ACHN (cell line): ENCODE measurements at places on chromosomes 6 and 20.

DNA sequence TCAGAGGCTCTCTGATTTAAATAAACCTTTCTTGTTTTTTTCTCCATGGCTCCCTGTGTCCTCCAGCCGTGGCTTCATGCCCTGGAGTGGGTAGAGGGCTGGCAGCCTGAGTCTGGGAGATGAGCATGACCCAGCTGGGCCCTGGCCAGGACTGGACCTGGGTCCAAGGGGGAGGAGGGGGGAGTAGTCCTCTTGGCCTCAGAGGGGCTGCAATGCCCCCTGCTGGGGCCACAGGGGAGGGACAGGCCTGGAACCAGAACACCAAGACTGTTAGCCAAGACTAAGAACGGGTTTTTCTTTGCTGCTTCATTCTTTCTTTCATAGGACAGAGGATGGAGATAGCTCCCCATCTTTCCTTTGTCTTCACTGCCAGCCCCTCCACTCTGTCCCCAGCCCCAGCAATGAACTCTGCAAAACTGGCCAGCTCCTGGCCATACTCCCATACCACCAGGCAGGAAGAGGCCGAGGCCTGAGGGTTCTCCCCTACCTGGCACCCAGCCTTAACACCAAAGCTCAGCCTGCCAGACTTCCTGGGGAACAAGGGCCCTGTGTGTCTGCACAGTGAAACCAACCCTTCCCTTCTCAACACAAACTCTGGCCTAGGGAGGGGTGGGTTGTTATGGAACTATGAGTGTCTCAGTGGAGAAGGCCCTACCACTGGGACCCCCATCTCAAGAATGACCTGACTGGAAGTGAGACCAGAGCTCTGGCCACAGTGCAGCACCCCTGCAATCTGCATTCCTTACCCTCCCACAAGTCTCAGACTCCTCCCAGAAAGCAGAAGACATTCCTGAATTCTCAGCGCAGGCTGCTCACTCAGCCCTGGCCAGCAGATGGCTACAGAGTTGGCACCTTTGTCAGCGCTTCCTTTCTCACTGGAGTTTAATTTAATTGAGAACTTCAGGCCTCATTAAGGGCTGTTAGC lies 11.0 kb downstream of the SLC29A1 start:
- DNase-seq: peak; percentile 80

GRCh38 chr6:163579111-163579879 lies 164.8 kb downstream of the QKI start:
- DNase-seq: no peak

GRCh38 chr20:25750220-25750764 lies 53.6 kb upstream of the ZNF337 start:
- no peak for DNase-seq

DNA sequence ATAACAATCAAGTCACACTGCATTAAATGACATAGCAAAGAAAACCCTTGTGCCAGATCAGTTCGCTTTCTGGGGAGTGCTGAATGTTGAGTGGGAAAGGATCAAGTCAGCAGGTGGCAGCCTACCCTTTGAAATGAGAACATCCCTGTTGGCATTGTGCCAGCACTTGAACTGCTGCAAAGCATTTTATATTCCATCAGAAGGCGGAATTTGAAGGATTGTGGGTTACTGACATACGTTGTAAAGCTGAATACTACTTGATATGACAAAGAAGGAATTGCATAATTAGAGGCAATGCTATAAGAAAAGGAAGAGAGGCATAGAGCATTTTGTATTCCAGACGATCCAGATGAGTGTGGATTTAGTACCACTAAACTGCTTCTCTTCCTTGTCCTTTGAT lies 26.5 kb downstream of the BCKDHB start:
- DNase-seq: peak; percentile 69

DNA sequence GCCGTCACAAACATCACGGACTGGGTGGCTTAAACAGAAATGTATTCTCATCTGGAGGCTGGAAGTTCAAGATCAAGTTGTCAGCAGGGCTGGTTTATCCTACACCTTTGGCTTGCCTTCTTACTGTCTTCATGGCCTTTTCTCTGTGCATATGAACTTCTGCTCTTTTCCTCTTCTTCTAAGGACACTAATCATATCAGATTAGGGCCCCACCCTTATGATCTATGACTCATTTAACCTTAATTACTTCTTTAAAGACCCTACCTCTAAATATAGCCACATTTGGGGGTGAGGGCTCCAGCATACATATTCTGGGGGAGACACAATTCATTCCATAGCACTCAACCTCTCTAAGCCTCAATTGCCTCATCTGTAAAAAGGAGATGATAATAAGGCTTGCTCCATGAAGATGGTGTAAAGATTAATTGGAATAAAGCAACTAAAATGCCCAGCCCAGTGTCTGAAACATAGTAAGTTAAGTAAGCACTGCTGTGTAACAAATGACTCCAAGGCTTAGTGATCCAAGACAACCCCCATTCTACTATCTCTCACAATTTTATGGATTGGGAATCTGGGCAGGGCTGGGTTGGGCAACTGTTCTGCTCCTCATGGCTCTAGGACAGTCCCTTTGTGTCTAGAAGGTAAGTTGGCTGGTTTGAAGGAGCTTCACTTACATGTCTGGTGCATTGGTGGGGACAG lies 119.8 kb downstream of the BANF2 start:
- DNase-seq: no peak

DNA sequence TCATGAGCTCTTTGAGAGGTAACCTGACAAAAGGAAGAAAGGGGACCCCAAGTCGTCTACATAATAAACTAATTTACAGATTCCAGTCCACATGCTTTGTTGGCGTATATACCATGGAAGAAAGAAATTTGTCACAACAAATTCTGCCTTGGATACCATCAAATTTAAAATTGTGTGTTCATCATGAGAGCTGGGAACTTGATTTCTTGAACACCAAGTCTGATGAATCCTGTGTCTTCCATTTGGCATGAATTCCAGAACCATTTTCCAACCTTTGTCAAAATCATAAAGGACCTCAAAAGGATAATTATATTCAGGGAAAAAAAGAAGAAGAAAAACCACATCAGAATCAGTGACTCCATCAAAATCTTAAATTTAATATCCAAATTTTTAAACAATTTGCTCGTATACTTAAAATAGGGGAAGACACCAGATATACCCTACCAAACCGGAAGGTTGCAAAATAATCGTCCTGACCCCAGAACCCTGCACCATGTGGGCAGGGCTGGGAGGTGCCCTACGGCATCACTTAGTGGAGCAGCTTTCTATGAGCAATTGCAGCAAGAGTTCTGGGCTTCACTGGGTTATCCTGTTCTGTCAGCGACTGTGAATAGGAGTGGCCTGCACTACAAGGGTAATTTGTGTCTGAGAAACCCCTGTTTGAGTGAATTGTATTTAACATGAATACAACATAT lies 74.1 kb upstream of the INSM1 start:
- DNase-seq: no peak

DNA sequence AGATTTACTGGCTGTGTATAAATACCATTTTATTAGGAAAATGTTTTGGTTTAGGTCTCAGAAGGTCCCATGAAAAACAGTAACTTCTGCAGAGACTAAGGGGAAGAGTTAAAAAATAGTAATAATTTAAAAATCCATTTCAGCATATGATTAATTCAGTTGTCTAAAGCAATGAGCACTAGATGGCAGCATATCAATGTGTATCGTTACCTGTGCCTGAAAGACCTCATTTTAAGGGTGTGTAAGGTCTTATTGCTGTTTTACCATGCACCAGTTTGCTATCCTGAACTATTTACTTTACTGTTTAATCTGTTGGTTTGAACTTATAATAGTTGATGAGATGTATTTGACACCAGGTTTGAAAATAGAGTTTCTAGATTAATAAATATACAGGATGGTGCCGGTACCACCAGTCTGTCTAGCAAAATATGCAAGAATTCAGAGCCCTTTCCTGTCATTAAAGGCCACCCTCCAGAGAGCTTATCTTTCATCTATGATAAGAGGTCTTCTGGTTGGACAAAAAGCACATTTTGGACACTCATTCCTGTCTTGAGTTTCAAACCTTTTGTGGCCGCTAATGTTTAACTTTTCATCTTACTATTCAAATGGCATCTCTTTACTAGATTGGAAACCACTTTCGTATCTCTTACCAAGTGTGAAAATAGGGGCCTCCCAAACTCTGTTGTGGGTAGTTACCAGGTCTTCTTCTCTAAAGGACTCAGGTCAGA lies 8.9 kb upstream of the AHI1 start:
- DNase-seq: peak; percentile 48

DNA sequence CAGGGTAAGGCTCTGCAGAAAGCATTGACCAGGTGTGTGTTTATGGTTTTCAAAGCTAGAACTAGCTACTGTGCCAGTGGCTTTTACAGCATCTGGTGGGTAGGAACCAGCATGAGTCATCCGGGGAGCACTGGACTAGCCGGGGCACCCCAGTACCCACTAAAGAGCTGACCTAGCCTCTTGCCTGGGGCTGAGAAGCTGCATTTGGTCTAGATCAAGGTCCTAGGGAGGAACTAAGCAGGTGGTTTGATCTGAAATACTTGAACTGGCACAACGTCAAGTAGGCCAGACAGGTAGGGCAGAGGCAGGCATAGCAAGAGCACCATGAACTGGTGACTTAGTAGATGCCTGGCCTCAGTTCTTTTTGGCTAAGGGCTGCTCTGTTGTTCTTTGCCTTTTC lies 109.8 kb upstream of the PTPRK start:
- DNase-seq: no peak

DNA sequence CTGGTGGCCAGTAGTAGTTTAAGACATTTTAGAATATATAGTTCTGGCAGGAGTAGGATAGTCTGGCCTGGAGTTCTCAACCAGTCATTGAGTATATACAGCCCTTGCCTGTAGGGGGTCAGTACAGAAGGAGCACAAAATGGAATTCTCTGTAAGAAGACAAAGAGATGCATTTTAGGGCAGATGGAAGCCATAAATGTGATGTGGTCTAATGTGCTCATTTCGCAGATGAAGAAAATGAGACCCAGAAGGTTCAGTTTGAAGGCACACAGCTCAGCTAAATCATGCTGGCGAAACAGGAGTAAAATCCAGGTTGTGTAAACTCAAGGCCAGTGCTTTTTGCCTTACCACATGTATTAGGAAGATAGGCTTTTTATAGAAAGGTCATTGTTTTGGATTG lies 29.6 kb downstream of the QKI start:
- DNase-seq: no peak

DNA sequence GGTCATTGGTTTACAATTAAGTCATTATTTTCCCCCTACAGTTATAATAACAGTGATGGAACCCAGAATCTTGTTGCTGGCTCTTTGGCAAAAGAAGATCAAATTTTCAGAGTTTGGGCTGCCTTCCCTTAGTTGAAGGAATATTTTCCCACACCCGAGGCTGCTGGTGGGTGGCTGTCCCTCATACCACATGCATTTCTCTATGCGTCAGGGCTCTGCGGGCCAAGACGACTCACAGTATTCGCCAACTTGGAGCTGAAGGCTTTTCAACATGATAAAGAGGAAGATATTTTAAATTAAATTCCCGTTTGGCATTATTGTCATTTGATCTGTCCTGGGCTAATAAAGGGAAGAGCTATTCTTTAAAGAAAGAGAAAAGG lies 102.2 kb upstream of the SASH1 start:
- no peak for DNase-seq

- no peak for DNase-seq
These were observed 43.8 kb downstream of the RALGAPA2 start for GRCh38 chr20:20668639-20669038.

GRCh38 chr20:7379621-7380220 lies 560.5 kb downstream of the HAO1 start:
- no peak for DNase-seq

- peak; percentile 65 for DNase-seq
These were observed 166.2 kb downstream of the SCML4 start for GRCh38 chr6:107657755-107658461.

- no peak for DNase-seq
These were observed 38.3 kb upstream of the LTV1 start for GRCh38 chr6:143804835-143805239.

DNA sequence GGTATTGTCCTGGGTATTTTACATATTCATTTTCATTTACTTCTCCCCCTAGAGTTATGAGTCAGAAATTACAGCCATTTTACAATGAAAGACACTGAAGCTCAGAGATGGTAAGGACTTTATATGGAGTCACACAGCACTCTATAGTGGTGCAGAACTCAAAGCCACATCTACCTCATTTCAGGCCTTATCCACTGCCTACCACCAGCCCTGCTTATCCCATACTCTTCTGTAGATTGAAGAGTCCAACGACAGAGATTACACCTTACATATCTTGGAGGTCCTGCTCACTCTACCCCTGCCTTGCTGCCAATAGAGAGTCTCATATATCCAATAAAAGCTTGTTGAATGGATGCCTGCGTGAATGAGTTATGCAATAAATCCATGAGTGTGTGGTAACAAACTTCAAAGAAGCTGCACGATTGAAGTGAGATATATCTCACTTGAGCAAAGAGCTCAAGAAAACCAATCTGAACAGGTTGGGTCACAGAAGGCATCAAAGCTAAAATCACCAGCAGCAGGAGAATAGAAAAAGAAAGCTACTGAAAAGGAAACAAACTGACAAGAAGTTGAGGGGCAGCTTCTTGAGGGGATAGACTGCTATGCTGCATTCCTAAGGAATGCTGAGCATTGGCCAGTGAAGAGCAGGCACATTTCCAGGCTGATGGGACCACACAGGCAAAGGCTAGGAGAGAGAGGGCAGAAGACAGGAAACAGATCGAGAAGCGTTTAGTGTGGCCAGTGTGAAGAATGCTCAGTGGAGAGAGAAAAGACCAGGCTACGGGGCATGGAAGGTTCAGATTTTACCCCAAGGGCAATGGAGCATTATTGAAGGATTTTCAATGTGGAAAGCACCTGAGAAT lies 585.6 kb downstream of the DHX35 start:
- no peak for DNase-seq

DNA sequence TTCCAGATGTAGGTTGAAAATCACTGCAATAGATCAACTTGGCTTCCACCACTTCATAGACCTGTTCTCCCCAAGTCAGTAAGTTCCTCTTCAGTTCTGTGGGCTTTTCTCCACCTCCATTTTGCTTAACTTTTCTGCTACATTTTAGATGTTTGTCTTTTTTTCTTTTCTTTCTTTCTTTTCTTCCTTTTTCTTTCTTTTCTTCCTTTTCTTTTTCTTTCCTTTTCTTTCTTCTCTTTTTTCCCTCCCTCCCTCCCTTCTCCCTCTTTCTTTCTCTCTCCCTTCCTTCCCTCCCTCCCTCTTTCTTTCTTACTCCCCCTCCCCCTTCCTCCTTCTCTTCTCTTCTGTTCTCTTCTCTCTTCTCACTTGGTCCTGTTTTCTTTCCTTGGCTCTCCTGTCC lies 6.9 kb upstream of the FAM8A1 start:
- DNase-seq: no peak

DNA sequence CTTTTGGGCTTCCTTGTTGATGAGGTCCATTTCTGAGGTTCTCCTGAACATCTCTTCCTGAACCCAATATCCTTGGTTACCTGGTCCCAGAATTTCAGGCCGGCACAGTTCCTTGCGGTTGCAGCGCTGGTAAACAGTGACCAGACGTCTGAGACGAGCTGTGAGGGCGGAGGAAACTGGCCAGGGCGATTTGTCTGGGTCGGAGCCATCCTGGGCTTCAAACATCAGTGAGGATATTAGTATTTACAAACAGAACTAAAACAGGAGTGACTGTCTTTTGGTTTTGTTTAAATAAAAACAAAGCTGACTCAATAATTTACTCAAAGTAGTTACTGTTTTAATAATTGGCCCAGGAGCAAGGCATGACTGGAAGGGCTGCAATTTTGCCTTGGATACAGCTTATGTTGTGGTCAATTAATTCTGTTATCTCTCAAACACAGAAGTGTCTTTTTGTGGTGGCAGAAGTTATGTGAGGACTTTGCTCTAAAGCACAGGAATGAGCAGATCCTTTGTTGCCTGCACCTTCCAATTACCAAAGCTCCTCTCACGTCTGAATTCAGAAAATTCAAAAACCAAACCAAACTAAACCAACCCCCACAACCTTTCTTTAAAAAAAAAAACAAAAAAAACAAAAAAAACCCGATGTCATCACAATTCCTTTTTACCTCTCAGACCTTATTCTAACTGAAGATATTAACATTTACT lies 58.7 kb upstream of the EMILIN3 start:
- no peak for DNase-seq
